Upper lobe of left lung (tissue), 6 donors: ENCODE measurements at places on chromosomes 12 and 14. TPM values are rescaled to one million over a fixed set of nuclear protein-coding genes. Genes with fewer than 3 reads are reported as not detected.

DNA sequence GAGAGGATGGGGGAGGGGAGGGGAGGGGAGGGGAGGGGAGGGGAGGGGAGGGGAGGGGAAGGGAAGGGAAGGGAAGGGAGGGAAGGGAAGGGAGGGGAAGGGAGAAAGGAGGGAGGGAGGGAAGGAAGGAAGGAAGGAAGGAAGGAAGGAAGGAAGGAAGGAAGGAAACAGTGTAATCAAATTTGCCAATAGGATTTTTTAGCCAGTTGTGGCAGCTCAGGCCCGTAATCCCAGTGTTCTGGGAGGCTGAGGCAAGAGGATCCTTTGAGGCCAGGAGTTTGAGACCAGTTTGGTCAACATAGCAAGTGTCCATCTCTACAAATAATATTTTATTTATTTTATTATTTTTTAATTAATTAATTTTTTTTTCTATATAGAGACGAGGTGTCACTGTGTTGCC is 19.4 kb downstream of the AICDA start:
- H3K36me3 ChIP-seq, result no peaks in the 10 kb centered on the region
- H3K27ac ChIP-seq, result no peak overlapping the region
- no peaks in the 10 kb centered on the region for H3K4me1 ChIP-seq
- H3K4me3 ChIP-seq, result no peak overlapping the region
- no peak for DNase-seq

DNA sequence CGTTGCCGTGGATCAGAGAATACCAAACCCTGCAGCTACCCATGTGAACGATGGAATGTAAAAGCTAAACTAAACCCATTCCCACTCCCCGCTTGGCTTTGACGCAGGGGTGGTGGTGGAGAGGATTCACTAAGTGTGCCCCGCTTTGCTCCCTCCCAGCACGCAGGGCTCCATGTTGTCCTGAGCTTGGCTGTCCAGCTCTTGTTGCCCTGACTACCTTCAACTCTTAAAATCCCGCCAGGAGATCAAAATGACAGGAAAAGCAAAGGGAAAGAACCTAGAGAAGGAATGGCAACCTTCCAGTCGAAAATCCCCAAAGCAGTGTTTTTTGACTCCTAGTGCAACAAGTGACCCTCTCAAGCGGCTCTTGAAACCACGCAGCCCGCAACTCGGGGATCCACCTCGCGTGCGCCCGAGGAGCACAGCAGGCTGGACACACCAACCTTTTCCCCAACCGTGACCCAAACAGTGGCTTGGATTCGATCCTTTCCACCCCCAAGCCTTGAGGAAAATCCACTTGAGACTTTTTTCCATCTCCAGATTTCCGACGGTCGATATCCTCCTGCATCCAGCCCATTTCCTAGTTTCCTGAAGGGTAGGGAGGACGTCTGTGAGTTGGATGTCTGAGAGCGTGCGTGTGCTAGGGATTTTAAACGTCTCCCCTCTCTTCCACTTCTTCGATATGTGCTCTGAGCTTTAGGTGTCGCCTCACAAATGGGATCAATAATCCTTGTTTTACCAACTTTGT is 1.4 kb downstream of the SYT10 start:
- no peak overlapping the region for H3K27ac ChIP-seq
- peaks cover 4% of the 10 kb centered on the region for H3K4me1 ChIP-seq
- DNase-seq, result peak; percentile 51
- H3K36me3 ChIP-seq, result no peaks in the 10 kb centered on the region

DNA sequence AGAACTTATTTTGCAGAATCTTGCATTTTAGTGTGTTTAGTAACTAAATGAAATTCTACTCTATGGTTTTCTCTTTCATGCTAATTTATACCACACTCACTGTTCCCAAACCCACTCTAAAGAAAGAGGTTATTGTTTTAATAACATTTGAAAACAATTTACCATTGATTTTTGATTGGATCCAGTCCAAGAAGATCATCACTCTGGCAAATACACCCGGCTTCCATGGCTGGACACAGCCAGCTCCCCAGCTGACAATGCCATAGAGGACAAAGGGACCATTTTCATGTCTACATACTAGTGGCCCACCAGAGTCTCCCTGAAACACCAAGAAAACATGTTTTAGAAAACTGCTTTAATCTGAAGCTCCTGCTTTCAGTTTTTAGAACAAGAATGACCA is 42.4 kb downstream of the OVCH1 start:
- no peak overlapping the region for H3K27ac ChIP-seq
- H3K4me1 ChIP-seq, result no peaks in the 10 kb centered on the region
- no peaks in the 10 kb centered on the region for H3K36me3 ChIP-seq

DNA sequence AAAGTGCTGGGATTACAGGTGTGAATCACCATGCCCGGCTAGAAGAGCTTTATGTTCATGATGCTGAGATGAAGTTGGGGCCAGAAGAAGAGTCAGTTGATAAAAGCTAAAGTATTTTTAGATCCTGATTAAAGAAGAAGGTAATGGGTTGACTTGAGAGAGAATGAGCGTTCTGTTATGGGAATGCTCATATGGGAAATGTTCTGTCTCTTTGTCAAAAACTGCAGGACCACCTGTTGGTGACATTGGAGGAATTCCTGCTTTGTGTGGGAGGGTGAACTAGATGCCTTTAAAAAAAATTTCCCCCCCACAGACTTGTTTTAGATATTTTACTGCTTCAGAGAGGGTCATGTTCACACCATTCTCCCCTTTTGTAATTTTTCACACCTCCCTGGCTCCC is 6.7 kb downstream of the WDR20 start:
- no peak for DNase-seq
- no peak overlapping the region for H3K27ac ChIP-seq
- no peaks in the 10 kb centered on the region for H3K27me3 ChIP-seq

DNA sequence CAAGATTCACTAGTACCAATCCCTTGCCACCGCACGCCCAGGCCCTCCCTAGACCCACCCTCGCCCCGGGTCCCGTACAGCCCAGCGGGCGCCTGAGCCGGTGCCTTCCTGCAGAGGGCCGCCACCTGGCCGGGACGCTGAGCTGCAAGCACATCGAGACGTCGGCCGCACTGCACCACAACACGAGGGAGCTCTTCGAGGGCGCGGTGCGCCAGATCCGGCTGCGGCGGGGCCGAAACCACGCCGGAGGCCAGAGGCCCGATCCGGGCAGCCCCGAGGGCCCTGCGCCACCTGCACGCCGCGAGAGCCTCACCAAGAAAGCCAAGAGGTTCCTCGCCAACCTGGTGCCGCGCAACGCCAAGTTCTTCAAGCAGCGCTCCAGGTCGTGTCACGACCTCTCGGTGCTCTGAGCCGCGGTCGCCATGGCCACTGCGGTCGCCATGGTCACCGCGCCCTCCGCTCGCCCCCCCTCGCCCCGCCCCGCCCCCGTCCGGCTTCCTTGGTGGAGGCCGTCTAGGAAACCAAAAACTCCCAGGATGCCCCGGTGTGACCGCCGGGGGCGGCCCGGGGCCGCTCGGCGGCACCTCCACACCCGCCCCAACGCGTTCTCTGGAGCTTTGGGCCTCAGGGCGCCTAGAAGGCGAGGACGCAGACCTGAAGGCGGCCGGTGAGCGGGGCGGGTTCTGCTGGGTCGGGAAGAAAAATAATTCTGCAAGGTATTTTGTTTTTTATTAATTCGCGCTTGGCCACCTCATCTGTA is 3.7 kb downstream of the REM2 start:
- H3K4me3 ChIP-seq, result peak overlapping the region; percentile 63
- H3K36me3 ChIP-seq, result no peaks in the 10 kb centered on the region
- no peaks in the 10 kb centered on the region for H3K27me3 ChIP-seq
- peak; percentile 82 for DNase-seq
- peak overlapping the region; percentile 80 for H3K27ac ChIP-seq
- peaks cover 39% of the 10 kb centered on the region for H3K4me1 ChIP-seq

- no peaks in the 10 kb centered on the region for H3K4me1 ChIP-seq
- H3K36me3 ChIP-seq, result no peaks in the 10 kb centered on the region
- no peak overlapping the region for H3K4me3 ChIP-seq
- no peaks in the 10 kb centered on the region for H3K27me3 ChIP-seq
Observed at GRCh38 chr14:99780690-99781089, 12.5 kb upstream of the EML1 start.

- no peaks in the 10 kb centered on the region for H3K4me1 ChIP-seq
- H3K27ac ChIP-seq, result no peak overlapping the region
- DNase-seq, result no peak
Observed at GRCh38 chr12:38099686-38100085, 216.9 kb upstream of the ALG10B start.

DNA sequence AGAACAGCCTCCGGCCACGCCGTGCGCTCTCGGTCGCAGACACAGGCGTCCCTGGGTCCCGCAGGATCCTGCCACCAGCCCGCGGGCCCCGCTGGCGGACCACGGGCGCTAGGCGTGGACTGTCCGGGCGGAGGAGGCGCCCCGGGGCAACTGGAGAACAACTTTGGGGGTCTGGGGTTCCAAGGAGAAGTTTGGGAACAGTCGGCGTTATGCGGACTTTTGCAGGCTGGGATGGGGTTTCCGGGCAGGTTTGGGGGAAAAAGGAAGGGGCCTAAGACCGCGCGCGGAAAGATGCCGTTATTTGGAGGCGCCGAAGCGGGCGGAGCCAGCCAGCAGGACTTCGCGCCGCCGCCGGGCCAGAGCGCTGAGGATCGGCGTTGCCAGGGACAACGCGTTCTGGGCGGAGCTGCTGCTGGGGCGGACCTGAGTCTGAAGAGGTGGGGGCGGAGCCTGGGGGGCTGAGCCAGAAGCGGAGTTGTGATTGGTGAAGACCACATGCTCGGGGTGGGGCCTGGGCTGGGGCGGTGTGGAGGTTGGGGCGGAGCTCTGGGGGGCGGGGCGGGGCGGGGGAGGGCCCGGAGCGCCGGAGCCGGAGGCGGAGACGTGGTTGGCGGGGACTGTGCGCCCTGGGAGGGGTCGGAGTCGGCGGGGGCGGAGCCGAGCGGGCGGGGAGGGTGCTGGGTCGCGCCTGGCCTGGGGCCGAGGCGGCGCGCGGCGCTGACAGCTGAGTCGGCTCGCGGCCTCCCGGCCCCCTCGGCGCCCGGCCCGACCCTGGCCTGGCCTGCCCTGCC is at the start of gene CYP46A1:
TSS of gene CYP46A1 (plus strand) at position 680 of the 791 bp plus-strand sequence. CDS start 120 bp downstream, outside the sequence.
- H3K27me3 ChIP-seq, result no peaks in the 10 kb centered on the region
- peaks cover 16% of the 10 kb centered on the region for H3K4me1 ChIP-seq
- peak; percentile 99 for DNase-seq
- H3K36me3 ChIP-seq, result no peaks in the 10 kb centered on the region

DNA sequence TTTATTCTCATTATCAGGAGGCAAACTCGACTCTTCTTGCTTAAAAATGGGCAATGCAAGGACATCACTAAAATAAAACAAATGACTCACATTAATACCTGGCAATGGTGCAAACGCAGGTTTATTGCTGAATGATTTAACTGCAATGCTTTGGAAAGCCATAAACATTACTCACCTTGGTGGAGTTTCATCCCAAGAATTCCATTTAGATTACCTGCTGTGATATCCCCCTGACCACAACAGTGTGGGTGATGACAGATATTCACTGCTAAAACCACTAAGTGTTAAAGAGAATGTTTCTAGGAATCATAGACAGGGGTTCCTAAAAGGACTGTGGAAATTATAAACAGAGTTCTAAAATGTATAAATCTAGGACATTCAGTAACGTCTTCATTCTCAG is 35.3 kb upstream of the CSRNP2 start:
- peaks cover 3% of the 10 kb centered on the region for H3K4me1 ChIP-seq
- no peaks in the 10 kb centered on the region for H3K36me3 ChIP-seq
- no peak overlapping the region for H3K27ac ChIP-seq
- no peak for DNase-seq
- no peak overlapping the region for H3K4me3 ChIP-seq

DNA sequence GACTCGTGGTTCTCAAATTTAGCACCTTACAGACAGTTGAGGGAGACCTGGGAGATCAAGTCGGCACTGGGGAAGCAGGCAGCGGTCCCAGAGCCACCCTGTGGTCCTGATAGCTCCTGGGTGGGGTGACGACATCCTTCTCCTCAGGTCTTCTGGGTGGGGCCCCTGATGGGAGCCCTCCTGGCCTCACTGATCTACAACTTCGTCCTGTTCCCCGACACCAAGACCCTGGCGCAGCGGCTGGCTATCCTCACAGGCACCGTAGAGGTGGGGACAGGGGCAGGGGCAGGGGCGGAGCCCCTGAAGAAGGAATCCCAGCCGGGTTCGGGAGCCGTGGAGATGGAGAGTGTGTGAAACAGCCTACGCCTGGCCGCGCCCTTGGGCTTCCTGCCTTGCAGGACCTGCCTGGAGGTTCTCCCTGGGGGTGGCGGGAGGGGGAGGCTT is 2.6 kb downstream of the AQP6 start:
- H3K27me3 ChIP-seq, result no peaks in the 10 kb centered on the region
- H3K4me1 ChIP-seq, result no peaks in the 10 kb centered on the region
- H3K36me3 ChIP-seq, result no peaks in the 10 kb centered on the region

GRCh38 chr12:102642199-102642598 is 161.8 kb upstream of the IGF1 start:
- no peaks in the 10 kb centered on the region for H3K36me3 ChIP-seq
- DNase-seq, result no peak
- H3K27me3 ChIP-seq, result no peaks in the 10 kb centered on the region
- no peaks in the 10 kb centered on the region for H3K4me1 ChIP-seq
- H3K4me3 ChIP-seq, result no peak overlapping the region

DNA sequence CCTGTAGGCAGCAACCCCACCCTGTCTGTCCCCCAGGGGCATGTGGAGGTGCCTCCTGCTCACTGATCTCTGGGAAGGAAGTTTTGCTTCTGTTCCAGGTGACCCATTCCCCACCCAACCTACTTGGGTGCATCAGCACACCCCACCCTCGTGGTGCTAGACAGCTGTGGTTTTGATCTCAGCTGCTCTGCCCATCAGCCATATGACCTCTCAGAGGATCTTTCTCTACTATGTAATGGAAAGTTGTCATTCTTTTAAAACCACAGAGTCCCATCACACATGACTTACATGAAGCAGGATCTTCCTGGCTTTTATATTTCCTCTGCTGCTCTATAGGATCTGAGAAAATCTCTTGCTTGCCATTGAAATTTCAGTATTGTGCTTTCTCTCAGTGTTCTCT is 13.5 kb upstream of the KRT82 start:
- H3K36me3 ChIP-seq, result no peaks in the 10 kb centered on the region
- H3K4me3 ChIP-seq, result no peak overlapping the region
- no peaks in the 10 kb centered on the region for H3K27me3 ChIP-seq
- no peak for DNase-seq

DNA sequence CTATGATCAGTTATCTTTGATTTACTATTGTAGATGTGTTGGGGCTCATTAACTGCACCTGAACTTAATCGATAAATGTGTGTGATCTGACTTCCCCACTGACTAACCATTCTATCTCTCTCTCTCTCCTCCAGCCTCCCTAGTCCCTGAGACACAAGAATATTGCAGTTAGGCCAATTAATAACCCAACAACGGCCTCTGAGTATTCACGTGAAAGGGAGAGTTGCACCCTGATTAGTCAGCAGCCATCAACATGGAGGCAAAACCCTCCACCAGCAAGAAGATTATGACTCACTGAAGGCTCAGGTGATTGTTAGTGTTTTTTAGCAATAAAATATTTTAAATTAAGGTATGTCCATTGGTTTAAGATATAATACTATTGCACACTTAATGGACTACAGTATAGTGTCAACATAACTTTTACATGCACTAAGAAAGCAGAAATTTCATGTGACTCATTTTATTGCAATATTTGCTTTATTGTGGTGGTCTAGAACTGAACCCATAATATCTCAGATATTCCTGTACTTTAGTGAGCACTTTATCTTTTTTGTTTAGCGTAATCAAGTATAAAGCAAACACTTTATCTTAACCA is 77.1 kb upstream of the PTGDR start:
- no peaks in the 10 kb centered on the region for H3K36me3 ChIP-seq
- no peaks in the 10 kb centered on the region for H3K27me3 ChIP-seq
- DNase-seq, result no peak
- H3K27ac ChIP-seq, result no peak overlapping the region
- H3K4me3 ChIP-seq, result no peak overlapping the region

Gene CDKN1B
- total RNA-seq, result 54.9 TPM

Gene MLF2
- 137 TPM for total RNA-seq

Gene GYS2
- total RNA-seq, result not detected

Gene KRT79
- total RNA-seq, result 1.6 TPM
